ENCODE measurements at places on chromosomes 3 and 15. TPM values are rescaled to one million over a fixed set of nuclear protein-coding genes. Genes with fewer than 3 reads are reported as not detected.

- DNase-seq = no peak
Observed at GRCh38 chr3:8237893-8238292, 263.7 kb upstream of the LMCD1 start.

The SERINC4 gene
- total RNA-seq = 0.34 TPM

The DAPK2 gene
- 9.0 TPM for total RNA-seq

The SLC22A14 gene
- total RNA-seq = not detected

The NMNAT3 gene
- total RNA-seq = 9.4 TPM
